ENCODE measurements at places on chromosomes 7 and 10.

DNA sequence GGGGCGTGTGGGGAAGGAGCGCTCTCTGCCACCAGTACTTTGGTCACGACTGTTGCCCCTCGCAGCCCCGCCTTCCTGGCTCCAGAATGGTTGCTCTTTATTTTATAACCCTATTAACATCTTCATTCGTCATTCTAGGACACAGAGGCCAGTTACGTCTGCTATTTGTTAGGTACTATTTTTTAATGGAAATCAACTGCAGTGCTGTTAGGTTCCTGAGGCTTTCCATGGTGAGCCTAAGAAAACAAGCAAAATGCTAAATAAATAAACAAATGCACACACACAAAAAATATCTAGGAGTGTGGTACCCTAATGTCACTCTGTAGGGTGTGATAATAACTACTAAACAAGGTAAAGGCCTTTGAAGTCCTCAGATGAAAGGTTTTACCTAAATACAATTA lies 71.1 kb downstream of the SLC37A3 start:
- no peak for DNase-seq

DNA sequence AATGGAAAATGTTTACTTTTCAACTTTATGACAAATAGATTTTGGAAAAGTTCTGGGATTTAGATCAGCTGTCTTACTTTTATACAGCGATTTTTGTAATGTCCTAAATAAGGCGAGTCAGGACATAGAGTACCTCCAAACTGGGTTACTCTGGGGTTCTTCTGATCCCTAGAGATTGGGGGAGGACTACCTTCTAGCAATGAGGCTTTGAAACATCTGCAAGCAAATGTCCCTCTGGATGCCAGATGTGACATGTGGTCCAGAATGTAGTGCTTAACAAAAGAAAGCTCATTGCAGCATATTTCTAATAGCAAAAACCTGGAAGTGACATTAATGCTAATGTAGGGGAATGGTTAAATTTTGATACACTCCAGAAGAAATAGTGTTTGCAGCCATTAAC lies 36.1 kb downstream of the ABRAXAS2 start:
- DNase-seq: no peak

GRCh38 chr10:3813986-3814837 lies 29.2 kb upstream of the KLF6 start:
- no peak for DNase-seq

DNA sequence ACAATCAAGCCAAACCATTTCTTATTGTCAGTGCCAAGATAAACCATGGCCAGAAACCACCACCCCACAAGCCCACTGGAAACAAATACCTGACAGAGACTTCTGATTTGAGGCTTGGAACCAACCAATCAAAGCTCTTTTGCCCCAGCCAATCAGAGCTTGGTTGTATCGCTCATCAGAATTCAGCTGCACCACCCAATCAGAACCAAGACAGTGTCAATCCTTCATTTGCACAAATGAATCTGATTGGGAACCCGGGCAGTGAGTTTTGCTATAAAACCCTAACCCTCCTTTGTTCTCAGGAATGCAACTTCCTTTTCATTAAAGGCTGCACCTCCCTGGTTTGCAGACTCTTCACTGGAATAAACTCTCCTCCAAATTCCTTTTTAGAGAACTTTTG lies 87.4 kb downstream of the ELAPOR2 start:
- DNase-seq: no peak

- DNase-seq: no peak
Observed at GRCh38 chr10:7374795-7375194, 36.0 kb downstream of the SFMBT2 start.

DNA sequence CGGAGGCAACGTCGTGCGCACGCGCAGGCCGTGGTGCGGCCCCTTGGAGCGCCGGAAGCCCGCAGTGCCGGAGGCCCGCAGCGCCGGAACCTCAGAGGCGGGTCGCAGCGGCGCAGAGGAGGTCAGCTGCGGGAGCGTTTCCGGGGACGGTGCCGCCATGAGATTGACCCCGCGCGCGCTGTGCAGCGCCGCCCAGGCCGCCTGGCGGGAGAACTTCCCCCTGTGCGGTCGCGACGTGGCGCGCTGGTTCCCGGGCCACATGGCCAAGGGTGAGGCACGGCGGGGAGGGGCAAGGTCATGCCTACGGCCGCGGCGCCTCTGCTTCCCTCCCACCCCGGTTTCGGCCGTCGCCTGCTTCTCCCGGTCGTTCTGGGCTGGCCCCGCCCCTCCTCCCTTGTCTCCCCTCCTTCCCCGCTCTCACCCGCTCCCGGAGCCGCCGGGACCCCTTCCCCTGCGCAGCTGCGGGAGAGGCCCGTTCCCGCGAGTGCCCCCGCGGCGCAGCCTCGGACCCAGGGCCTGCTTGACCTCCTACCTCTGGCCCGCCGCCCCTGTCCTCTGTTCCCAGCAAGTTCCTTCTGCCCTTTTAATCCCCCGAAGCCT lies at the start of gene MTG1:
TSS of gene MTG1 (plus strand) at position 94 of the 600 bp plus-strand sequence. CDS start at position 158, 64 bp downstream.
- DNase-seq: peak; percentile 89

DNA sequence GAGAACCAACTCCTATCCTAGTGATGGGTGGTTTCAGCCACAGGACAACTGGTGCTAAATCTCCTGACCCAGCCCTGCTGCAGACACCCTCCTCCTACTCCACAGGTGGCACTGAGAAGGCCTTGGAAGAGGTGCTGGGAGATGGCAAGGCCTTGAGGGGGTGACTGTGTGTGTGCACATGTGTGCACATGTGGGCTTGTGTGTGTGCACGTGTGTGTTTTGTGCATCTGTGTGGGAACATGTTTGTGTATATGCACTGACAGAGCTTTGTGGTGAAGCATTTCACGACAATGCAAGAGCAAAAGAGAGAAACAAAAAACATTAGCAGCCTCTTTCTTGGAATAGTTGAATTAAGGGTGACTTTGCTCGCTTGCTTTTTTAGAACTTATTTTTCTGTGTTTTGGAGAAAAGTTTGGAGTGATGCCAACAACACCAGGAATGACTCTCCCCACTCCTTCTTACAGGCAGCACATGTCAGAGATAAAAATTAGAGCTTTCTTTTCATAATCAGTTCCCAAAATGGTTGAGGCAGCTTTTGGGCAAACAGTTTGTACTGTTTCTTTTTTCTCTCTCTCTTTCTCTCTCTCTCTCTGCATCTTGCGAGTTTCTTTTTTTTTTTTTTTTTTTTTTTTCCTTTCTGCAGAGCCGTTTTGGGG lies 69.5 kb downstream of the SEC61G start:
- DNase-seq: no peak

GRCh38 chr10:52229291-52229931 lies 84.7 kb upstream of the DKK1 start:
- no peak for DNase-seq

DNA sequence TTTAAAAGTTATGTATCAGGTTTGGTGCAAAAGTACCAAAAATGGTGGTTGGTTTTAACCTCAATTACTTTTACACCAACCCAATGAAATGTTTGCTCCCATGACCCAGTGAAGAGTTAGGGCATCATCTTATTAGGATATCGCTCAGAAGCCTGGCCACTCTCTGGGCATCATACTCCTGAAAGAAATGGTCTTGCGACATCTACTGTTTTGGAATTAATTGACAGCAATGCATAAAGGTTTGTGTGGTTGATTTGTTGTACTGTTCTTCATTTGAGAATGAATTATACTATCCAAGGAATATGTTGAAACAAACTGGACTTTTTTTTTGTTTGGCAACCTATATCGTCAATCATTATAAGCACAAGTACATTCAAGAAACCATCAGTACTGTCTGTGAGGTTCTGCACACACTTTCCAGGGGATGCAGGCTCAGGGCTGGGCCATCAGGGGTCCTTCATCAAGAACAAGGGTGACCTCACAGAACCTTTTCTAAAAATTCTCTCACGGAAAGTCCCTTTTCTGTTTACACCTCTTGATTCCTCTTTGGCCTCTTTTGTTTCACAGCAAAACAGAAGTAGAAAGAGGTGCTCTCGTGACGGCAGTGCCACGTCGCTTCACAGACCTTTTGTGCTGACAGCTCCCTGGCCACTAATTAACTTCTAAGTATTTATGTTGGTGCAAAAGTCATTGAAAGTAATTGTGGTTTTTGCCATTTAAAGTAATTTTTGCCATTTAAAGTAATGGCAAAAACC lies 117.2 kb upstream of the KLF6 start:
- no peak for DNase-seq
